ENCODE measurements at places on chromosomes 7 and 10. TPM values are rescaled to one million over a fixed set of nuclear protein-coding genes. Genes with fewer than 3 reads are reported as not detected.

- H3K36me3 ChIP-seq, result peaks cover 7% of the 10 kb centered on the region
- no peak overlapping the region for H3K4me3 ChIP-seq
- H3K27me3 ChIP-seq, result no peaks in the 10 kb centered on the region
Observed at GRCh38 chr10:87960230-87960629, 96.8 kb downstream of the PTEN start.

- H3K27me3 ChIP-seq, result no peaks in the 10 kb centered on the region
- H3K27ac ChIP-seq, result no peak overlapping the region
- DNase-seq, result peak; percentile 71
- no peak overlapping the region for H3K4me3 ChIP-seq
Observed at GRCh38 chr7:23184709-23185359, 3.0 kb downstream of the NUP42 start.

DNA sequence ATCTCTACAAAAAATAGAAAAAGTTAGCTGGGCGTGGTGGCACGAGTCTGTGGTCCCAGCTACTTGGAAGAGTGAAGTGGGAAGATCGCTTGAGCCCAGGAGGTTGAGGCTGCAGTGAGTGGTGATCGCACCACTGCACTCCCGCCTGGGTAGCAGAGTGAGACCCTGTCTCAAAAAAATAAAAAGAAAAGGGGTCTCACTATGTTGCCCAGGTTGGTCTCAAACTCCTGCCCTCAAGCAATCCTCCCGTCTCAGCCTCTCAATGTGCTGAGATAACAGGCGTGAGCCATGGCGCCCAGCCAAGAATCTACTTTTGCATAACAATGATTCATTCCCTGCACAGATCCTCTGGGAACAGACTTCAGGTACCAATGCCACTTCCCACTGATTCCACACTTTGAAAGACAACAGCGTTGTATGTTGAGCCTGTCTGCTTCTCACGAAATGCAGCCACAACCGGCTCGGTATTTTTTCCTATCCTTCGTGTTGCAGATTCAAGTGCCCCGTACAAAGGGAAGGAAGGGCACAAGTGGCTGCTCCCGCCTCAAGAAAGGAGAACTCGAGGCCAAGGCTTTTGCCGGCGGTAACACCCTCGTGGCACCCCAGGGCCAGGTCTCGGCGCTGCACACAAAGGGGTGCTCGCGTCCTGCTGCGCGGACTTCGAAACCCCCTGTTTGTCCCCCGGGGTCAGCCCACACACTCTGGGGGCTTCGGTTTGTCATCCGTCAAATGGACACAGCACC lies 745 bp downstream of the DAGLB start:
- H3K4me1 ChIP-seq, result peaks cover 11% of the 10 kb centered on the region
- H3K4me3 ChIP-seq, result peak overlapping the region; percentile 90
- peak; percentile 59 for DNase-seq
- H3K27ac ChIP-seq, result peak overlapping the region; percentile 86
- no peaks in the 10 kb centered on the region for H3K27me3 ChIP-seq

DNA sequence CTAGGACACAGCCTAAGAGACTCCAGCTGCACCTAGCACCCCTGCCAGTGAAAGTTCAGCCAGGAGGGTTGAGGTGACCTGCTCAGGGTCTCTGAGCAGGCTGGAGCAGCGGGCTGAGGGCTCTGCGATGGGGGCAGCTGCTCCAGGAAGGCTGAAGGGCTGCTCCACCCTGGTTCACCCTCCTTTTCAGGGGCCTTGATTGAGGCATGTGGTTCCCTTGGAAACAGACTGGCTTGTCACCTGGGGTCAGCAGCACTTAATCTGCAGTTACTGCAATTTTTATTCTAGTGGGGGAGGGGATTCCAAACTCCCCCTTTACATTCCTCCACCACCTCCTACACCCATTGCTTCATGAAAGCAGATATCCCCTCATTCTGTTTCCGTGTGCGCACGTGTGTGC lies 85.3 kb upstream of the UNC5B start:
- no peak overlapping the region for H3K27ac ChIP-seq
- H3K27me3 ChIP-seq, result no peaks in the 10 kb centered on the region
- no peaks in the 10 kb centered on the region for H3K4me1 ChIP-seq
- no peaks in the 10 kb centered on the region for H3K36me3 ChIP-seq
- no peak overlapping the region for H3K4me3 ChIP-seq

The TEX47 gene
- not detected for polyA plus RNA-seq

The VGF gene
- not detected for polyA plus RNA-seq

All from liver (tissue), 10 donors.